ENCODE measurements at places on chromosomes 3 and 15. TPM values are rescaled to one million over a fixed set of nuclear protein-coding genes. Genes with fewer than 3 reads are reported as not detected.
A peak's percentile ranks its signal among the peaks of the same experiment; 100 is the strongest.

DNA sequence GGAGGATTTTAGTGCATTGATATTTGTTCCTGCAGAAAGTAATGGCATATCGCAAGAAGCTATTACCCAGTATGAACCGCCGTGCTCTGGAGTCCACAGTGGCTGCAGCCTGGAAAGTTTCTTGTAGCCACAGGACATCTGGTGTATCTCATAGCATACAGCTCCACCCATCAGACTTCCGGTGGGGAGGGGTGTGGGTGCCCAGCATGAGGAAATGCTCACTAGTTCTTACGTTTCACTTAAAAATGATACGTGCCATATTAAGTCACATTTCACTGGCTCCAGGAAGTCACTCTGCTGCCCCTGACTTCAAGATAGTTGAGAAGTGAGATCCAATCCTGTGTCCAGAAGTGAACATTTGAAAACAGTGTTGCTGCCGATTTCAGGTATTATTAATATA is 990.4 kb downstream of the GBE1 start:
- no peak for DNase-seq

MESP2 gene
- 0.36 TPM for total RNA-seq

GRCh38 chr15:67176195-67176971 is 78.1 kb downstream of the AAGAB start:
- no peak for DNase-seq

DNA sequence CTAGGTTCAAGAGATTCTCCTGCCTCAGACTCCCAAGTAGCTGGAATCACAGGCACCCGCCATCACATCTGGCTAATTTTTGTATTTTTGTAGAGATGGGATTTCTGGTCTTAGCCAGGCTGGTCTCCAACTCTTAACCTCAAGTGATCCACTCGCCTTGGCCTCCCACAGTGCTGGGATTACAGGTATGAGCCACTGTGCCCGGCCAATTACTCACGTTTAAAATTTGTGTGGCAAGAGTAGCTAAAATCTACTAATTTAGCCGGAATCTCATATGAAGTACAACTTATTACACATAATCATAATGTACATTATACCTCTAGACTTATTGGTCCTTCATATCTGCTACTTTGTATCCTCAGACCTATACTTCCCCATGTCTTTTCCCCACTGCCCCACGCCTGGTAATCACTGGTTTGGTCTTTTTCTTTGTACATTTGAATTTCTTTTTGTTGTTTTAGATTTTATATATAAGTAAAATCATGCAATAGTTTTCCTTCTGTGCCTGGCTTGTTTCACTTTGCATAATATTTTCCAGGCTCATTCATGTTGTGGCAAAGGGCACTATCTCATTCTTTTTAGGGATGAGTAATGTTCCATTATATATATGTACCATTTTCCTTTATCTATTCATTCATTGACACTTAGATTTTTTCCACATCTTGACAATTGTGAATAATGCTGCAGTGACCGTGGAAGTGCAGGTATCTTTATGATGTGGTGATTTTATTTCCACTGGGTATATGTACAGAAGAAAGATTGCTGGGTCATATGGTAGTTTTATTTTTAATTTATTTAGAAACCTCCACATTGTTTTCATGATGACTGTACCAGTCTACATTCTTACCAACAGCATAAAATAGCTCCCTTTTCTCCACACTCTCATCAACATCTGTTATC is 605.0 kb upstream of the CBLB start:
- no peak for DNase-seq

- DNase-seq: no peak
Measured at GRCh38 chr3:187951452-187952190, 202.3 kb upstream of the LPP start.

DNA sequence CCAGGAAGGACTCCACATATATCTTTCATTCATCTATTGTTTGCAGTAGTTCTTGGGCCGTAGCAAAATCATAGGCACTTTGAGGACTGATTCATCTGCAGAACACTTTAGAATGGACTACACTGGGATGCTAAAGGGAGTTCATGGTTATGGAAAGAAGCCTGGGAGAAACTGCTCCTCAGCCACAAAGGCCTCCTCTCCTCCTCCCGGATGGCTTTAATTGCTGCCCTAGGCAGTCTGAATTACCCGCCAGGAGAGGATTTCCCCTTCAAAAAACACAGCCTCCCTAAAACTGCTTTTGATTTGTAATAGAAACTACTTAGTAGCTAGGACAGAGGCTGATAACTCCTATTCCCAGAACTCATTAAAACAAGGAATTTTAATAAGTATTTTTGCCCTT is 4.6 kb downstream of the TMEM266 start:
- DNase-seq: no peak

- peak; percentile 28 for DNase-seq
Measured at GRCh38 chr3:185270262-185270955, 16.6 kb upstream of the EHHADH start.

ITIH1 gene
- not detected for total RNA-seq

DNA sequence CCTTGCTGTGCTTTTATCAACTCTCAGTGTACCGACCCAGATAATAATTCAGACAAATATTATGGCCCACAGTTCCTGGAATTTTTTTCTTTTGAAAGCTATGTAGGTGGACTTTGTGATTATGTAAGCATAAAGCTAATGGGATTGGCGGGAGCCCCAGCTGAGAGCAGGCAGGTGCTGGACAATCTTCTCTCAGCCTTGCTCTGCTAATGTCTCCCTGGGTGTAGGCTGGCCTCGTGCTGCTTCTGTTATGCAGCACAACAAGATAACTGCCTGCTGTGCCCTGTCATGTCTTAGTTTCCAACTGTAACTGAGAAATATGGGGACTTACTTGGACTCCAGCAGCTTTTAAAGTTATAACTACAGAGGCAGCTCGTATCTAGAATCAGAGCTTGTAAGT is 415.0 kb downstream of the PDCD6IP start:
- DNase-seq: no peak

DNA sequence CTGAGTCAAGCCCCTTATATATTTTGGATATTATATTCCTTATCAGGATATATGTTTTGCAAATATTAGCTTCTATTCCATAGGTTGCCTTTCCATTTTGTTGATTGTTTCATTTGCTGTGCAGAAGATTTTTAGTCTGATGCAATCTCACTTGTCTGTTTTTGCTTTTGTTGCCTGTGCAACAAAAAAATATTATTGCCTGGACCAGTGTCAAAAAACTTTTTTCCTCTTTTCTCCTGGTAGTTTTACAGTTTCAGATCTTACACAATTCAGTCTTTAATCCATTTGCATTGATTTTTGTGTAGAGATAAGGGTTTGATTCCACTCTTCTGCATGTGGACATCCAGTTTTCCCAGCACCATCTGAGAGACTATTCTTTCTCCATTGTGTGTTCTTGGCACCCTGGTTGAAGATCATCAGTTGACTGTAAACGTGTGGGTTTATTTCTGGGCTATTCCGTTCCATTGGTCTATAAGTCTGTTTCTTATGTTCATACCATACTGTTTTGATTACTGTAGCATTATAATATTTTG is 228.9 kb upstream of the NR2E3 start:
- DNase-seq: no peak

DNA sequence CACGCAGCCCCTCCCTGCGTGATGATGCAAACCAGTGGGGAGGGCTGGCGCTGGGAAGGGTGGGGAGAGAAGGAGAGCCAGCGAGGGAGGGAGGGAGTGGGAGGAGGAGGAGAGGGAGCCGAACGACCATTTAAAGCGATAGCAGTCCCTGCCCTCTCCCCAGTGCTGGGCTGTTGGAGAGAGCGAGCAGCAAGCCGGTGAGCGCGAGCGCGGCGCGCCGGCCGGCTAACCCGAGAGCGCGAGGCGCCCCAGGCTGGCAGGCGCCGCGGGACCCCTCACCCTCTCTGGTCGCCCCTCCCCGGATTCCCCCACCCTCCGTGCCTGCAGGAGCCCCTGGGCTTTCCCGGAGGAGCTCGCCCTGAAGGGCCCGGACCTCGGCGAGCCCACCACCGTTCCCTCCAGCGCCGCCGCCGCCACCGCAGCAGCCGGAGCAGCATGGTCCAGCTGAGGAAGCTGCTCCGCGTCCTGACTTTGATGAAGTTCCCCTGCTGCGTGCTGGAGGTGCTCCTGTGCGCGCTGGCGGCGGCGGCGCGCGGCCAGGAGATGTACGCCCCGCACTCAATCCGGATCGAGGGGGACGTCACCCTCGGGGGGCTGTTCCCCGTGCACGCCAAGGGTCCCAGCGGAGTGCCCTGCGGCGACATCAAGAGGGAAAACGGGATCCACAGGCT is at the start of gene GRM7:
GRM7 (plus strand) TSS at position 162 of the 671 bp plus-strand sequence.
- peak; percentile 22 for DNase-seq

GRCh38 chr3:145224886-145225285 is 936.1 kb downstream of the PLOD2 start:
- no peak for DNase-seq

DNA sequence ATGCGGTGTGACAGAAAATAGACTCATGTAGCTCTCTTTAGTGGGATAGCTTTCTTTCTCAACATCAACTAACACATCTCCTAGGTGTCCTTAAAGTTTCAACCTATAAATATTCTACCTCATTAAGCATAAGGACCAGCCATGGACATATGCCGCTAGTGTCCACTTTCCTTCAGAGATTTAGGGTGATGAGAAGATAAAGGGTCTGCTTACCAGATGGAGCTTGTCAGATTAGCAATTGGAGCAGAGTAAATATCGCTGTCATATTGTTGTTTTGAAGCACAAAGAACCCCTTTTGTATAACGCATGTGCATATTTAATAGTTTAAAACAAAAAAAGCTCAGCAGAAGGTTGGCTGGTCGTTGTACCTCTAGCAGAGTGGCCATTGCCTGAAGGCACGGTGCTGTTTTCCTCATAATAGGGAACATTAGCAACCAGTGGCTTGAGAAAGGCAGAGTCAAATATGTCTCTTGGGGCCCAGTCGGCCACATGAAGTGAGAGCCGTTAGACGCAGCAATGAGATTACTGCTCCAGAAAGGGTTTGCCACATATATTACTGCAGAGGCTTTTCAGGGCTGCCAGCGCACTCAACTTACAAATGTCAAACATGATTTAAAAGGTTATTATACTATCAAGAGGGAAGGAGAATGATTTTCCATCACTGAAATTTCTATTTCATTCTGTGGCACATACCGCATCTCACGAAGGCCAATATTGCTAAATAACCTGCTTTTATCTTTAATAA is 264.2 kb downstream of the ROBO2 start:
- DNase-seq: no peak

ONECUT1 gene
- 36.5 TPM for total RNA-seq

DNA sequence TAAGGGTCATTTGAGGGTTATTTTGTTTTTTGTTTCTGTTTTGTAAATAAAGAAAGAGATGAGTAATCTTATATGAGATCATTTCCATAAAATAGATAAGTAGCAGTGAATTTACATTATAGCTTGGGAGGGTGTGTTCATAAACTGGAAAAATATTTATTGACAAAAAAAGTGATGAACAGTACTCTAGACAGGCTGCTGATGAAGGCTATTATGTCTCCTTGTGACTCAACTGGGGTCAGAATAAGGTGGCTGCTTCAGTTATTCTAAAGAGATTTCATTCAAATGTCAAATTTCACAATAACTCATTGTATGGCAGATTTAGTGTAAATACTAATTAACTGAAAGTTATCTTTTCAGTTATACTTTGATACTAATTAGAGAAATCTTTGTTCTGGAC is 251.1 kb upstream of the CMC1 start:
- DNase-seq: no peak

DNA sequence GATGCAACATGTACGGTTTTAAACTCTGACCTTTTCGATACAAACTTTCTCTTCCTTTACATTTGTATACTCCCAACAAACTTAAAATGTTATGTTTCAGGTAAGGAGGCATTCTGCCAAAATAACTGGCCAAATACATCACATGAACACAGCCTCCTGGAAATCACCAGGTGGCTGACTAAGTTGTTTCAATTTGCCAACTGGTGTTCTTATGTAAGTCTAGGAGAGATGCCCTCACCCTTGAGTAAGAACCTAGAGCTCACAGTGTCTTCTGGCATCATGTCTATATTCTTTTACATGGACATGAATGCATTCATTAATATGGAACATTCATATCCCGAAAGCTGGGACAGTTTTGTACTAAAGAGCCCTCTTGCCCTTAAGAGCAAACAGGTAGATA is 341.1 kb upstream of the NR2F2 start:
- no peak for DNase-seq

DNA sequence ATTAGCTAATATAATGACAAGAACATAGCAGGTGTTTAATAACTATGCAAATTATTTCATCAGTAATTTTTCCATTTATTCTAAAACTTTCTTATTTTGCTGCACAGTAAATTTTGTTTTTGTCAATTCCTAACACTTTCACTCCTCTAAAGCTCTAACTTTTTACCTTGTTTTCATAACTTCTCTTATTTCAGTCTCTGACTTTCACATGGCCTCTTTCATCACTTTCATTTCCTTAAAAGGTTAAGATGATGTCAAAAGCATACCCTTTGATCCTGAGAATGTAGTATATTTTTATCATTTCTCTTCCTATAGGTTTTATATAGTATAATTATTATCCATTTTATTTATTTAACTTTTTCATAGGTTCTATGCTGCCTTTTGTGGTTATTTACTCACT is 1325.8 kb upstream of the ALCAM start:
- no peak for DNase-seq

STRA6 gene
- total RNA-seq: 146 TPM

DNA sequence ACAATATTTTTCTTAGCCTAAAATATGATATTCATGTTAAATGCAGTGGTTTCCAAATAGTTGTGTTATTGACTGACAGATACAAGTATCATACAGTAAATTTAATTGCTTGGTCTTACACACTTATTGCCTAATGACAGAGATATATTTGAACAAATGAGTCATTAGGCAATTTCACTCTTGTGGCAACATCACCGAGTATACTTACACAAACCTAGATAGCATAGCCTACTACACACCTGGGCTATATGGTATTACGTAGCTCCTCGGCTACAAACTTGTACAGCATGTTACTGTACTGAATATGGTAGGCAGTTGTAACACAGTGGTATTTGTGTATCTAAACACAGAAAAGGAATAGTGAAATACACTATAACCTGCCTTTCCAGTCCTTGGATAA is 50.3 kb downstream of the SERPINI1 start:
- no peak for DNase-seq

MYZAP gene
- total RNA-seq: 0.28 TPM

- DNase-seq: no peak
Measured at GRCh38 chr3:194833114-194833910, 147.6 kb downstream of the FAM43A start.

DNA sequence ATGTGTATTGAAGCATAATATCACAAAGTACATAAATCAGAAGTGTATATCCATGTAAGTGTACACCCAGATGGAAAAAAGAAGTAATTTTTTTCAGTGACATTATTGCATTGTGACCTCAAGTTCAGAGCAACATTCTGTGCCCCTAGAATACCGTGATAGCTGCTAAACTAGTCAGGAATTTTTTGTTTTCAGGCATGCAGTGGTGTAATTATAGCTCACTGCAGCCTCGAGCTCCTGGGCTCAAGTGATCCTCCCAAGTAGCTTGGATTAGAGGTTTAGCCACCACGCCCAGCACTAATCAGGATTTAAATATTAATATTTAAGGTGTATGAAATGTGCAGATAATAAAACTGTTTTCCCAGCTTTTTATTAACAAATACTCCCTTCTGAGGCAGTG is 25.5 kb downstream of the SEC62 start:
- DNase-seq: no peak

TMEM42 gene
- total RNA-seq: 9.5 TPM
